ENCODE measurements at places on chromosomes 5 and 9.

GRCh38 chr9:134179918-134180785 lies 15.8 kb upstream of the RNU6ATAC start:
- no peak for DNase-seq

GRCh38 chr5:67858471-67859031 lies 357.0 kb upstream of the PIK3R1 start:
- no peak for DNase-seq

DNA sequence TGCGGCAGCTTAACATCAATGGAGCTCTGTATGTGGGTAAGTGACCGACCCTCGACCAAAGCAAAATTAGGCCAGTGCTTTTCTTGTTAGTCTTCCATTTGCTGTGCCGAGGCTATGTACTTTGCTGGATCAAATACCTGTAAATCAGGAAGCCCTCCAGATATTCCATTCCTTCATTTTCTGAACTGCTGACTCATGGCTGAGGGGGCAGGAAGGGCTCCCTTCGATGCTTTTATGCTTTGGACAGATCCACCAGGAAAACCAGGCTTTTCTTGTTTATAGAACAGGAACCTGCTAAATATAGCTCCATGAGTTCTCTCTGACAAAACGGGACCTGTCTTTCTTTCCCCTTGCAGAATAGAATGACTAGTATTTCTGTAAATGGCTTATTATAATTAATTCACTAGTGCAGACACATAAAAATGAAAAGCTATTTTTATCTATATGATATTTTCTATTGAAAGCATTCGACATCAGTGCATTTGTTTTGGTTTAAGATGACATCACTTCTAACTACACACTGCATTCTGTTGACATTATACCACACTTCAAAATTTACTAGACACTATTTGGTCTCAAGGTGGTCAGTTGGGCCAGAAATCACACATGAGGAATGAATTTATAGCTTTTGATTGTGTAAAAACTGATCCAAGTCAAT lies 93.3 kb downstream of the LIFR start:
- DNase-seq = no peak

DNA sequence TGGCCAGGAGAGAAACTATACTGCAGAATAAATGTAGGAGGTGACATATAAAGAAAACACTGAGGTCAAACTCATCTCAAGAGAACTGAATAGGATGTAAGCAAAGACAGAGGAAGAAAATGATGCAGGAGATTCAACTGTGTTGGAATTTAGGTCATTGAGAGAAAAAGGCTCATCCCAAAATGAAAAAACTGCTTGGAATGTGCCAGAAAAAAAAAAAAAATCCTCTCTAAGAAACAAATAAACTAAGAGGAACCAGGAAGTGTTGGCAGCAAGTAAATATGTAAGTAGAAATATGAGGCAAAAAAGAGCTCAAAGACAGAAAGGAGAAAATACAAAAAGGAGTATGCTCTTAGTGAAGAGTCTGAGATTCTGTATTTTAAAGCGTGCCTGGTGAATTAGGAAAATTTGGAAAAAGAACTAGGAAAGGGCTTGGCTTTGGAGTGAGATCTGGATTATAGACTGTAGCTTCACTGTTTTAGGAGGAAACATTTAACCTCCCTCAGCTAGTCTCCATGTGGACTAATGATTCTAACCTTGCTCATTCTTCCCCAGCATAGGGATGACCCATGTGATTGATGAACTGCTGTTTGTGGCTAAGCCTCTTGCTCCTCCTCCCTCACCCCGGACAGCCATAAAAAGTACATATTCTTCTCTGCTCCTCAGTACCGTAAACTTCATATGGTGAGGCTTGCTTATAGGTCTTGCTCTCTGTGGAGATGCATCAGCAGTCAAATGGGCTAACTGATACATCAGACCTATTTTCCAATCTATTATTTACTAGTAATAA lies 185.6 kb upstream of the POU5F2 start:
- no peak for DNase-seq

- DNase-seq = no peak
These were observed 154.2 kb upstream of the WWC1 start for GRCh38 chr5:168137265-168137664.

- DNase-seq = no peak
These were observed 265.9 kb upstream of the VLDLR start for GRCh38 chr9:2355697-2355983.
